Endothelial cell (in vitro differentiated cells): ENCODE measurements at places on chromosomes 6 and 20.

DNA sequence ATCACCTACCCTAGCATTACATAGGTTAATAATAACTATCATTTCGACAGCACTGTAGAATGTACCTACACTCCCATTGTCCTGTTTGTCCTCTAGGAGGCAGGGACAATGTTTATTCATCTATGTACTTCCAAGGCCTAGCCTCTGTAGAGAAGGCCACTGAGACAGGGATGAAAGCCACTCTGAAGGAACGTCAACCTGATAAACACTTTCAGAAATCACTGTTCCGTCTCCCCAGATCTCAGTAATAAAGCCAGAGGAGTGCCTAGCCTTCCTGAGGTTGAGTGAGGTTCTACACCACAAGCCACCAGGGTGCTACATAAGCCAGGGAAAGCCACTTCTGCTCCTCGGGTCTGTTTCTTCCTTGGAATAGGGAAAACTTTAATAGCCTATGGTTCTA, 44.8 kb downstream of the POPDC3 start:
- no peak for DNase-seq

DNA sequence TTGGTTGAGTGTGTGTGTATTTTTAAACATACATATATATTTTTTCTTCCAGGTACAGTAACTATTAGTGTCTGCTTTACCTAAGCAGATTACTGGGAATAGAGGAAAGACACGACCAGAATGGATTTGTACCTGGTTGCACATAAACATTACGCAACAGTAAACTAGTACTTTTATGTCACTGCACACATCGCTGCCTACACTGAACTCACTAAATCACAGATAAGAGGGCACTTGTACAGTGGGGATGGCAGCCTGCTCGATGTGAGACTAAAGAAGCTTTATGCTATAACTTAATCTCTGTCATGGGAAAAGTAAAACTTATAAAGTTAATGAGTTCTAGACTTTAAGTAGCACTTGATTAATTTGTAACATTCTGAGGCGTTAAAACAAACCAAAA, 89.5 kb upstream of the SIM1 start:
- DNase-seq = no peak

GRCh38 chr6:53811746-53812145, 16.9 kb downstream of the LRRC1 start:
- no peak for DNase-seq

GRCh38 chr6:84876723-84877514, 112.5 kb upstream of the TBX18 start:
- no peak for DNase-seq

- no peak for DNase-seq
Observed at GRCh38 chr20:58634521-58635278, 16.4 kb upstream of the STX16 start.

GRCh38 chr6:139970591-139970991, 596.1 kb upstream of the CITED2 start:
- DNase-seq = no peak

DNA sequence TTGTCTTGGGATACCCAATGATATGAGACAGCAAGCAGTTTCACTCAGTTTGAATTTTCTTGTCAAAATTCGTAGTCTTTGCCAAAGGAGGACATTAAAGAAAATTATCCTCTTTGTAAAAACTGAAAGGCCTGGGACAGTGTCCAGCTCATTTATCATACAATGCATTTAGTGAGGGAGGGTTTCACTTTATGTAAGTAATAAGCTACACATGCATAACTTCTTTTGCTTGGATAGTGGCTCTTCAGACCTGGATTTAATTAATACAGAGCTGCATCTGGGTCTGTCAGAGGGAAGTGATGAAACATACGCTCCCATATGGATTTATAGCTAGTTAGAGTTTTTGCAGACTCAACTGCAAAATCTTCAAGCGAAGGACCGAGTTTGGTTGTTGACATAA, 175.6 kb downstream of the PHACTR1 start:
- no peak for DNase-seq

DNA sequence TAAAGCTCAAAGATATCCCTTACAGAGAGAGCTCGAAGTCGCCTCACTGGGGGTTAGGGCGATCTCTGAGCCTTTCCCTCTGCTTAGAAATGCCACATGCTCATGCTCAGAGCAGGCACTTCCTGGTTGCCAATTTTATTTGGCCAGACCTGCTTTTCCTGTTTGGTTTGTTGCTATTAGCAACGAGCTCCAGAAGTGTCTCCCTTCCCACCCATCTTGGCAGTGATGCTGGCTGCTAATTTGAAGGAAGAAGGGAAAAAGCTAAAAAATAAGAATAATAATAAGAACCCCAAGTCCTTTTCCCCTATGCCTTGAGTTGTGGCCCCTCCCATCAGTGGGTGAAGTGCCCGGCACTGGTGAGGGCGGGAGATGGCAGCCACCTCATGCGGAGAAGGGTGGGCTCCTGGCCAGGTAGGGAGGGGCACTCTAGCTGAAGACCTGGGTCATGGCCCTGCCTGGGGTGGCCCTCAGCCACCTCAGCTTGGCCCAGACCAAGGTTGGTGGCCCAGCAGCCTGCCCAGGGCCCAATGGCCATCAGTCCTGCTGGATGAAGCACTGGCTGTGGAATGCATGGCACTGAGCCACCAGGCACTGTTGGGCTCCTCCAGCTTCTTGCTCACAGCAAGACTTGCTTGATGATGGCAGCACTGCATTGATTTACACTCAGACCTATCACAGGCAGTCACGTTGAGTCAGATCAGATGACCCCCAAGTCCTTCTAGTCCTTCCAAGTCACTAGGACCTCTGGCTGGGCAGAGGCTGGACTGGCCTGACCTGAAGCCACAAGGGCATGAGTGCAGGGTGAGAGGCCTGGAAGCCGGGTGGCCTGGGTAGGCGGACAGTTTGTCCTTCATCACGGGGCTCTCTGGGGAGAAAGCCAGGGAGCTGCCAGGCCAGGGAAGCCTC, 79.0 kb downstream of the SYNJ2 start:
- peak; percentile 53 for DNase-seq

GRCh38 chr6:31187780-31188194, 17.3 kb upstream of the POU5F1 start:
- no peak for DNase-seq

- DNase-seq = peak; percentile 15
Observed at GRCh38 chr6:9795880-9796279, 619.0 kb downstream of the TFAP2A start.

- DNase-seq = no peak
Observed at GRCh38 chr6:158121335-158121734, 46.7 kb downstream of the SERAC1 start.

DNA sequence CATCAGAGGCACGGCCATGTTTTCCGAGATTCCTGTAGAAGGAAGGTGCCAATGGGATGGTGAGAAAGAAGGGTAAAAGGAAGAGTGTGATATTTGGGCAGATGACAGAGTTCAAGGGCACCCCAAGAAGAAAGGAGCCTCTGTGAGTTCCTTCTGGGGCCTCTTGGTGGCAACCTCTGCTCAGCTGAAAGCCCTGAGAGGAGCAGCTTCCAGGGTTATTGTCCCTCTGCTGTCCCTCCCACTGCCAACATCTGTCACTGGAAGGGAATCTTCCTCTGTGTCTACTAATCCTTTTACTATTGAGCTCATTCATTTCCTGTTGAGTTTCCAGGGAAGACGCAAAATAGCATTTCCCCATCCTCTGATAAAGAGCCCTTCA, 40.0 kb upstream of the KCNK16 start:
- DNase-seq = no peak

DNA sequence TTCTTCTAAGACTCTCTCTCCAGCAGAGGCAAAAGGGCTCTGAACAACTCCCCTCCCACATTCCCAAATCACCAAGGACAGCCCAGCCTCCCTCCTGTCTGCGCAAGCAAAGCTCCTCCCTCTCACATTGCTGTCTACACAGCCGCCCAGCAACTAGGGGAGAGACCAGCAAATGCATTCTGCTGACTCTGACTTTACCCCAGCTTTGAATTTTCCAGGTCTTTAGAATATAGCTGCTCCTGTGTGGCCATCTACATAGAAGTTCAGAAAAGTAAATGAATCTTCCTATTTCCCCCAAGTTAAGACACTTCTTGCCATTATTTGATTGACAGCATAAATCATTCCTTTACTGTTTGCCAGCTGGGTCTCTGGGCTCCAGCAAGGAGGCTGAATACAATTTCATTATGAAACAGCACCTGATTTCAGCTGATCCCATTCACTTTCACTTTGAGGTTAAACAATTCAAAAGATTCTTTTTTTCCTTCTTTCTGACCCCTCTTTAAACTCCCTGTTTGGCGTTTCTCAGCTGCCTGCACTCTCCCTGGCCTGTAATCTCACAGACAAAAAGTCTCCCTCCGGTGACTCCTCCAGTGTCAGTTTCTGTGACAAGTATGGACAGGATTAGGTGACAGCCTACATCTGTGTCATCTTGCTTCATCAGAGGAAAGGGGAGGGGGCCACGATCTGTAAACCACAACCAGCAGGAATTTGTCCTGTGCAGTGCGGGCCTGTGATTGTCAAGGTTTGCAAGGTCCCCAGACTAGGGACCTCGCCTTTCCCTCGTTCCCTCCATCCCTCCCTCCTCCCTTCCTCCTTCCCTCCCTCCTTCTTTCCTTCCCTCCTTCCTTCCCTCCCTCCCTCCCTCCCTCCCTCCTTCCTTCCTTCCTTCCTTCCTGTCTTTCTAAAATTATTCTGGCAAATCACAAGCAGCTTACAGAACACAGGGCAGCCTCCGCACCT, 205.6 kb upstream of the RIN2 start:
- DNase-seq = peak; percentile 14

GRCh38 chr6:51108563-51109234, 290.0 kb downstream of the TFAP2B start:
- DNase-seq = no peak

GRCh38 chr6:98548301-98548700, 286.1 kb upstream of the POU3F2 start:
- no peak for DNase-seq

DNA sequence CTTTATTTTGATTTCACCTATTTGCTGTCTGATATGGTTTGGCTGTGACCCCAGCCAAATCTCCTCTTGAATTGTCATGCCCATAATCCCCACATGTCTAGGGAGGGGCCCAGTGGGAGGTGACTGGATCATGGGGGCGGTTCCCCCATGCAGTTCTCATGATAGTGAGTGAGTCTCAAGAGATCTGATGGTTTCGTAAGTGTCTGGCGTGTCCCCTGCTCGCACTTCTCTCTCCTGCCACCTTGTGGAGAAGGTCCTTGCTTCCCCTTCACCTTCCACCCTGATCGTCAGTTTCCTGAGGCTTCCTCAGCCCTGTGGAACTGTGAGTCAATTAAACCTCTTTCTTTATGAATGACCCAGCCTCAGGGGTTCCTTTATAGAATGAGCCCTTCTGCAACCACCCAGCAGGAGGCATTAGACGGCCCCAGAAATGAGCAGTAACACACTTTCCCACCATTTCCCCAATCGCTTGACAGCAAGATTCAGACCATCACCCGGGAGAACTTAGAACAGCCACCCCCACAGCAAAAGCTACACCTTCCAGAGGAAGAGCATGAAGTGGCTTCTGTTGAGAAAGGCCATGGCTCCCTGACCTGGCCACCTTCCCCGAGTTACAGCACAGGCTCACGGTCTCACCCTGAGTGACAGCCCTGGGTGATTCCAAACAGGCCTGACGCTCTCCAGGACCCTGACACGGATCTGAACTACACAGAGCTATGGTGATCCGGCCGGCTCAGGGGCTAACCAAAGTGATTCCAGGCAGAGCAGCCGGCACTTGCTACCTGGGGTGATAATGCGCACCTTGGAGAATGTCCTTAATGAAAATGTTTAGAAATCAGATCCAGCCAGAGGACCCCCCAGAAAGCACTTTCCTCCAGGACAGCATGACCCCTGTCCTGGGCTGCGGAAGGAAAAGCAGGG, 131.2 kb upstream of the CDH4 start:
- peak; percentile 66 for DNase-seq

GRCh38 chr20:50891138-50891537, 40.1 kb downstream of the ADNP start:
- no peak for DNase-seq

DNA sequence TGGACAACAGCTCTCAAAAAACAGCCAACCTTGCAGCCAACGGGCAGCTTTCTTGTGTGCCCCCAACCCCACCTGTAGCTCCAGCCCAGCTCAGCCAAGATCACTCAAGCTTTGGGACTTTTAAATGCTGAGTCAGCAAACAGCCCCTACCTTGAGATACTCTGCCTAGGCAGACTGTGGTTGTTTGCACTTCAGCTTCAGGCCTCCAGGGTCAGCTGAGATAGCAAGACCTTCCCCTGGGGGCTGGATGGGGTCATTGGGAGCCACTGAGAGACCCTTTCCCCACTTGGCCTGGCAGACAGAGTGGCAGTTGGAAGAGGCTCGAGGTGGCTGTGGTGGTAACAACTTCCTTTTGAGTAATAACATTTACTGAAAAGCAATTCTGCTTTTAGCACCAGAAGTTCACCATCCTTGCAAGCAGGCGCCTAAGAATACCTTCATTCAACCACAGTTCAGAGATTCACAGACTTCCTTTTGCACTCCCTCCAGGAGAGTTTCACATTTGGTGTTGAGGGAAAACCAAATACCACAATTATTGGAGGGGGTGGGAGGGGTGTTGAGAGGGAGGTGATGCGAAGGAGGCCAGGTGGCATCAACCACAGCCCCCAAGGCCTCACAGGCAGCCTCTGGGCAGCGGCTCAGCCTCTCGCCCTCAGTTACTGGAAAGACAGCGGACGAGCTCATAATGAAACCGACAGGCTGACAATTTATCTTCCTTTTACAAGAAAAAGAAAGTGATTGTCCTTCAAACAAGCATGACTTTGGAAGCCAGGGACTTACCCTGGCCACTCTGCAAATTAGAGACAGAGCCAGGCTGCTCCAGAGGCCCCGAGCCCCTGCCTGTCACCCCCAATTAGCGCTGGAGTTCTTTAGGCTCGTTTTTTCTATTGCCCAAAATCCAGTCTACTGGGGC, 148.1 kb downstream of the CEBPB start:
- no peak for DNase-seq

DNA sequence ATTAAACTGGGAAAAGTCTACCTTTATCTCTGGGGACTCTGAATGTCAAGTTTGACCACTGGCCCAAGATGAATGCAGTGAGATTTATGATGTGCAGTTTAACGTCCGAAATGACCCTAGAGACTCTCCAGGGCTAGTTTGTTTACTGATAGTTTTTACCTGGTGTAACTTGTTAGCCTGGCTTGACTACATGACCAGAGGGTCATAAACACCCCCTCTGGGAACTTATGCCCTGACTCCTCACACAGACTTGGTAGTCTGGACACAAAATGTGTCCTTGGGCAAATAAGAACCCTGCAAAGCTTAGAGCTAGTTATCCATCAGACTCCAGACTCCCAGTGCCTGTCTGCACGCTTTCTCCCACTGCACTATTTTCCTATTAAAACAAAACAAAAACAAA, 606.5 kb downstream of the HACE1 start:
- DNase-seq = no peak

DNA sequence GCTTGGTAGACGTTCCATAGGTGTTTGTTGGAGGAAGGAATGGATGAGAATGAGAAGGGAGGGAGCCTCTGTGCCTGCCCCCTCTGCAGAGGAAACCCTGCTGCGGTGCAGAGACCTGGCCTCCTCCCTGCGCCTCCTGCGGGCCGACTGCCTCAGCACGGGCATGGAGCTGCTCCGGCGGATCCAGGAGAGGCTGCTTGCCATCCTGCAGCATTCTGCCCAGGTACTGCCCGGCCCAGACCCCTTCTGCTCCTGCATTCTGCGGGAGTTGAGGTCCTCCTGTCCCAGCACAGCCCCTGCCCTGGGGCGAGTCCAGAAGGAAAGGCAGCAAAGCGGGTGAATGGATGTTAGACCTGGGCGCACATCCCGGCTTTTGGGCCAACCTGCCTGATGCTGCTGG, 6.1 kb downstream of the DNPH1 start:
- DNase-seq = no peak
